ENCODE measurements at places on chromosomes 16 and 17.
A peak's percentile ranks its signal among the peaks of the same experiment; 100 is the strongest.

- no peak for DNase-seq
These were observed 7.2 kb upstream of the MRTFB start for GRCh38 chr16:14063618-14064581.

DNA sequence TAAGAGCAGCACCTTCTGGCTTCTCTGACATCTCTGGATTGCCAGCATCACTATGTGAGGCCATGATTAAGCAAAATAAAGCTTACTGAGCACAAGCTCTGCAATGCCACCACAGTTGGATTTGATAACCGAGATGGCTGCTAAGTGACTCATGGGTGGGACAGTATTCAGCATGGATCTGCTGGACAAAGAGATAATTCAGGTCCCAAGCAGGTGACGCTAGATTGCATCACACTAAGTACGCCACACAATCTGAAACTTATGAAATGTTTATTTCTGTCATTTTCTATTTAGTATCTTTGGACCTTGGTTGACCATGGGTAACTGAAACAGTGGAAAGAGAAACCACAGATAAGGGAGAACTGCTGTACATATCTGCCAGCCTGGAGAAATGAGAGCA lies 27.4 kb downstream of the CDRT15 start:
- DNase-seq = no peak

GRCh38 chr16:11094857-11095565 lies 150.6 kb downstream of the CLEC16A start:
- peak; percentile 32 for DNase-seq

DNA sequence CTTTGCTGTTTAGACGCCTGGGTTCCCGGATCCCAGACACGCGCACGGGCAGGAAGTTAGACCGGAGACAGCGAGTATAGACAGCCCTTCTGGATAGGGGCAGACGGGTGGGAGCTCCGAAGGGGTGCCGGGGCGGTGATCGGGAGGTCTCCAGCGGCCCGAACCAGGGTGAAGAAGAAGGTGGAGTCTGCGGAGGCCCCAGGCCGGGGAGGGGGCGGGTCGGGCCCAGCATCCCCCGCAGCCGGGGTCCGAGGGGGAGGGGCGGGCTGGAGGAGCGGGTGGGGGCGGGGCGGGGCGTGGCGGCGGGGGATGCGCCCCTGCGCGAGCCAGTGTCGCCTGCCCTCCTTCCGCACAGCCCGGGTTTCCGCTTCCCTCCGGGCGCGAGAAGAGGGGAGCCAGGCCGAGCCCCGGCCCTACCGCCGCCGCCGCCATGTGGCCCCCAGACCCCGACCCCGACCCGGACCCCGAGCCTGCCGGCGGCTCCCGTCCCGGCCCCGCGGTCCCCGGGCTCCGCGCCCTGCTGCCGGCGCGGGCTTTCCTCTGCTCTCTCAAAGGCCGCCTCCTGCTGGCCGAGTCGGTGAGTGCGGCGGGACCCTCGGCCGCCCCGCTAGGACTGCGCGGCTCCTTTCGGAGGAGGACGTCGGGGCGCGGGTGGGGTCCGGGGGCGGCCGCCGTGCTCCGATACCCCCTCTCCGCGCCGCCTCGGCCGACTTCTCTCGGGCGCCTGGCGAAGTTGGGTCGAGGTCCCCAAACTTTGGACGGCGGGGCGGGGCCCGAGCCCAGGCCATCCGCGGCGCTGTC lies at the start of gene CMTM3:
TSS of gene CMTM3 (plus strand) at position 329 of the 801 bp plus-strand sequence. CDS start at position 431, 102 bp downstream.
- peak; percentile 70 for DNase-seq

DNA sequence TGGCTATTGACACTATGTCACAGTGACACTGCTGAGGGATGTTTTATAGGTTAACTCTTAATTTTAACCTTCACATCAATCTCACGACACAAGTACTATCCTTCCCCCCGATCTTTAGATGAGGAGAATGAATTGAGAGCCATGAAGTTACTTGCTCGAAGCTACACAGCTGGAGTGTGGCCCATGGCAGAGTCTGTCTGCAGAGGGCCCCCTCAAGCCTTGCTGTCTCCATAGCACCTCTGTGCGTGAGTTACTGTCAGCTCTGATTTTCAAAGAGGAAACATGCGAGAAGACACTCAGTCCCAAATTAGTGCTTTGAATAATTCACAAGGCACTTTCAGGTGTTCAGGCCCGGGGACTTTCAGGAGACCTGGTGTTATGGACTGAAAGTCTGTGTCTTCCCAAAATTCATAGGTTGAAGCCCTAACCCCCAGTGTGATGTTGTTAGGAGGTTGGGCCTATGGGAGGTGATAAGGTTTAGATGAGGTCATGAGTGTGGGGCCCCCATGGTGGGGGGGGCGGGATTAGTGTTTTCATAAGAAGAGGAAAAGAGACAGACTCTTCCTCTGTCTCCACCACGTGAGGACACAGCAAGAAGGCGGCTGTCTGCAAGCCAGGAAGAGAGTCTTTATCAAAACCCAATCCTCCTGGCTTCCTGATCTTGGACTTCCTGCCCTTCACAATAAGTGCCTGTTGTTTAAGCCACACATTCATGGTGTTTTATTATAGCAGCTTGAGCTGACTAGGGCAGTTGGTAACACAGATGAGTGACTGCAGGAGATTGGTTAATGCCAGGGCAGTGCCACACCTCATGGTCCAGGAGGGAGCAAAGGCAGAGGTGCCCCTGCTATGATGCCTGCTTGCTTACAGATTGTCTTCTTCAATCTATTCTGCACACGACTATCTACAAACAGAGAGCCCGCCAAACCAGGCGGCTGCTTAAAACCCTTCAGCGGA lies 281.8 kb downstream of the HAPSTR1 start:
- no peak for DNase-seq

GRCh38 chr17:48270899-48271298 lies 159.1 kb downstream of the SKAP1 start:
- no peak for DNase-seq

DNA sequence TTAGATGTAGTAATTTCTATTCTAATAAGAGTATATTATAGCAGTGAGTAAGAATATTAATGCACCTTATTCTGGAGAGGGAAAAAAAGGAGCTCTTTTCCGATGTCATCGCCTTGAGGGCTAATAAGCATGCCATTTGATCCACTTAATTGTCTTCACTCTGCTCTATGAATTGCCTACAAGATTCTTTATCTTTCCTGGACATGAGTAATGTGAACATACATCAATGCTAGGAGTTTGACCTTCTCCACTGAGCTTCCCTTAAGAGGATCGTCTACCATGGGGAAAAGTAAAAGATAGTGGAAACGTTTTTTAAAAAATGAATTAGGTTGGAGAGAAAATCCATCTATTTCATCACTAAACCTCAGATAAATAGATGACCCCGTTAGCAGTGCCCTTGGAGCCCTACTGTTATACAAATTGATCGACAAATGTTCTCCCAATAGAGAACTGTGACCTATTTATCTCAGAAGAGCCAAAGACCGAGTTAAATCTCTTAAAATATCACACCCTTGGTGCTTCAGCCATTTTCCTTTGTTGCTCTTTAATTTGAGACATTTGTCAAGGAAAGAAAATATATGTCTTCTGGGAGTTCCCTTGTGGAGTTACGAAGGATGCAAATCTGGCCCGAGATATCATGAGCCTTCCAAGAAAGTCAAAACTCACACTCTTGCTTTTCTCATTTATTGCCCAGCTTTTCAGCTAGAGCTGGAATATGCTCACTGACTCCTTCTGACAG lies 898.5 kb downstream of the KCNJ2 start:
- DNase-seq = no peak

DNA sequence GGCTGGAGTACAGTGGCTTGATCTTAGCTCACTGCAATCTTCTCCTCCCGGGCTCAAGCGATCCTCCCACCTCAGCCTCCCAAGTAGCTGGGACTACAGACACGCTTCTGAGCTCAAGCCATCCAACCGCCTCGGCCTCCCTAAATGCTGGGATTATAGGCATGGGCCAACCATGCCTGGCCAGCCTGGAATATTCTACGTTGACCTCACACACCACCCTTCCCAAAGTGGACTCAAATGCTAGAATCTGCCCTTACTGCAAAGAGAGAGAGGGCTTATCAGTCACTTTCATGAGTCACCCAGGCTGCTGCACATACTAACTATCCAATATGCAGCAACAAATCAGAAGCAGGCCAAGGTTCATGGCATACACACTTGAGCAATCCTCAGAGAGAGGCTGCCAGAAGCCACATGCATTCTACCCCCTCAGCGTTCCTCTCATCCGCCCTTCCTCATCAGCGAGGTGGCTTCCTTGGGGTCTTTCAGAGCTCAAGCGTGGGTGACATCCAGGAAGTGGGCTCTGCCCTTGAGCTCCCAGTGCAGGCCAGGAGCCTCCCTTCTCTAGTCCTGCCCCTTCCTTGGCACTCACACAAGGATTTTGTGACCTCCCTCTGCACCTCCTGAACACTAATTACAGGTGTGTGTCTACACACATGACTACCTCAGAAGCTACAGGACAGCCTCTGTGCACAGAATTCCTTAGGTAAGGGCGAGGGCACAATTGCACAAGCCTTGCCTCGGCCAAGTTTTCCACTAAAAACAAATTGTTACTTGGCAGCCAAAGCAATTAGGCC lies 24.8 kb upstream of the SIAH1 start:
- DNase-seq = peak; percentile 93

DNA sequence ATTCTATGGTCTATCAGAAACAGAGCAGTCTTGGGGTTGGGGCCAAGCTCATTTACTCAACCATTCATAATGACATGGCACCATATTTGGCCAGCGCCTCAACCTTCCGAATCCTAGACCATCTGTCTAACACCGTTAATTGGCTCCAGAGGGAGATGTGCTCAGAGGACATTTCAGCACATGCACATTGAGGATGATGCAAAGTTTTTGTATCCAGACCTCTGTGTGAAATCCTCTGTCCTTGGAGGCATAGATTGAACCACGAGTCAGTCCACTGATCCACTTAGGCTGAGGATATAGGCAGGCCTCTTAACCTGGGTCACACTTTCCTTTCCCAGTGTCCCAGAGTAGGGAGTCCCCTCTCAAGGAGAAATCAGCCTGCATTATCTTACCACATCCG lies 85.5 kb downstream of the SHISA6 start:
- DNase-seq = no peak

- no peak for DNase-seq
These were observed 83.5 kb upstream of the WSCD1 start for GRCh38 chr17:5986644-5987043.

DNA sequence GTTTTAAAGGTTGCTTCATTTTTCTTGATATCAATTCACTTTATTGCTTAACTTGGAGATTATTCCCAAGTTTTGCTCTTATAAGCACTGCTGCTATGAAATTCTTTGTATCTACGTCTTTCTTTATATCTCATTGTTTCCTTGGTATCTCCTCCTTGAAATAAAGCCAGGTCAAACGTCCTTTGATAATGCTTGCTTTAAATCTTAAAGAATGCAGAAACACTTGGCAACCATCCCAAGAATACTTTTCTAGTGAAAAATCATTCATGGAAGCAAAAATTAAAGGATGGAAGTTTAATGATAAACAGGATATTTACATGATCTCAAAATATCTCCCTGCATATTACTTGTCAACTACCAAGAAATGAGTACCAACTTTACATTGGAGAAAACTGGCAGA lies 175.2 kb downstream of the CPPED1 start:
- no peak for DNase-seq

GRCh38 chr16:25018972-25019617 lies 3.9 kb upstream of the ARHGAP17 start:
- no peak for DNase-seq

DNA sequence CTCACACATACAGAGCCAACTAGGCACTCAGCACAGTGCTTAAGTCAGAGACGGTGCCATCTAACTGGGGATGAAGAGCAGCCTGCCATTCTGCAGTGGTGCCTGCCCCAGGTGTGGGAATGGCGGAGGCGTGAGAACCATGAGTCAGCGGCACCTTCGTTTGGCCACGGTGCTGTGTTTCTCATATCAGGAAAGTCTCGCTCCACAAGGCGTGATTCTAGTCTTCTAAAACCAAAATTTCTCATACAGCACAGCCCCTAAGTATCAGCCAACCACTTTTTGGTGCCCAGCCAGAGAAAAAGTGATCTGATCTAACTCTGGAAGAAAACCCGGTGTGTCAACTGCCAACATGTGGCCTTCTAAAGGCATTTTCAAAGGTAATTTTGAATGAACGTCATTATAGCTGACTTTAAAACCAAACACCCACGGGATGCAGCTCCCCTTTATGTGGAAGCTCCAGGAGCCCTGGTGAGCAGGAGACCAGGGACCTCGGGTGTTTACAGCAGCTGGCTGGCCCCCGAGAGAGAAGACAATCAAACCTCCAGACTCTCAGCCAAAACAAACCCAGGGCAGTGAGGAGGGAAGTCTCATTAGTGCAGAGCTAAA lies 54.6 kb downstream of the ABCC12 start:
- DNase-seq = no peak

GRCh38 chr17:64920419-64921172 lies 1.3 kb upstream of the LRRC37A3 start:
- DNase-seq = peak; percentile 17

DNA sequence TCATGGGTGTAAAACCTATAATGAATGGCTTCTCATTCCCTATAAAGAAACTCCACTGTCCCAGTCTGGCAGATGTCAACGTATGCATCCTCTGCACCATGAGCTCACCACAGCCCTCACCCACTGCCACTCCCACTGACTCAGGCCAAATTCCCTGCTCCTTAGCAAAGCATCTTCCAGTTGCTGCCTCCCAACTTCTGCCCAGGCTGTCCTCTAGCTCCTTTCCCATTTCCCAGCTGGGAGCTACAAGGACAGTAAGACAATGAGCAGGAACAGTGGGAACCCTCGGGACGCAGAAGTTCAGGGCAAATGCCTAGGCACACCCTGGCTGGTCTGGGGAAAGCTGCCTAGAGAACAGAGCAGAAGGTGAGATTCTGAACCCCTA lies 9.1 kb upstream of the THAP11 start:
- DNase-seq = peak; percentile 76

DNA sequence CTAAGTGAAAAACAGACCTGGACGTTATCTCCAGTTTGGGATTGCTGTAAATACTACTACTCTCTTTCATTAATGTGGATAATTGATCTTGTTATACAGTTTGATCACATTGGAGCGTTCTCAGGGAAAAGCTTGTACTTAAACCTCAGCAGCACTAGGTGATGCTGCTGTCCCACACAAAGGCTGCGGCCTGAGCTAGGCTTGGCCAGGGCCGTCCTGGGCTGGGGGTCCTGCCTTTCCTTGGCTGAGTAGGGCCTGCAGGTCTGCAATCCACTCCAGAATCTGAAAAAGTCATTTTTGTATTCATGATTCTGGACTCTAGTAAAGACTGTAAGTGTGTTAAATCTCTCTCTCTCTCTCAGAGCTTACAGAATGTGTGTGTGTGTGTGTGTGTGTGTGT lies 23.7 kb upstream of the PMFBP1 start:
- DNase-seq = peak; percentile 4

- no peak for DNase-seq
These were observed 460 bp downstream of the KRTAP4-3 start for GRCh38 chr17:41167561-41167960.

DNA sequence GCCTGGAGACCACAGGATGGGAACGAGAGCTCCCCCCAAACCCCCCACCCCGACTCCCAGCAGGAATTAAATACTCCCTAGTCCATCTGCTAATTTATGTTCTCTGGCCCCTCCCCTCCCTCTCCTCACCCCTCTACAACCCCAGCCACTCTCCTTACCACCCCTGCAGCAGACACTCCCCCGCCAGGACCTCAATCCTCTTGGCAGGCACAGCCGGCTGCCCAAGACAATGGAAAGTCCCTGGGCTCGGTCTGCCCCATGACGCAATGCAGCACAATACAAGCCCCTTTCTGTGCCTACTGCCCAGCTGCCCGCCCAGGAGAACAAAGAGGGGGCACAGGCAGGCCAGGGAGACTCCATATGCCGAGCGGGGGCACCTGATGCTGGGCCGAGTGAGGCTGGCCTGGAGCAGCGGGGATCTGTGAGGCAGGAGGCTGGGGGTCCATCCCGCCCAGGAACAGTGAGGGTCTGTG lies 30.3 kb upstream of the CDC42EP4 start:
- DNase-seq = peak; percentile 85
